H7 (cell line): ENCODE measurements at places on chromosomes 11 and 22.

DNA sequence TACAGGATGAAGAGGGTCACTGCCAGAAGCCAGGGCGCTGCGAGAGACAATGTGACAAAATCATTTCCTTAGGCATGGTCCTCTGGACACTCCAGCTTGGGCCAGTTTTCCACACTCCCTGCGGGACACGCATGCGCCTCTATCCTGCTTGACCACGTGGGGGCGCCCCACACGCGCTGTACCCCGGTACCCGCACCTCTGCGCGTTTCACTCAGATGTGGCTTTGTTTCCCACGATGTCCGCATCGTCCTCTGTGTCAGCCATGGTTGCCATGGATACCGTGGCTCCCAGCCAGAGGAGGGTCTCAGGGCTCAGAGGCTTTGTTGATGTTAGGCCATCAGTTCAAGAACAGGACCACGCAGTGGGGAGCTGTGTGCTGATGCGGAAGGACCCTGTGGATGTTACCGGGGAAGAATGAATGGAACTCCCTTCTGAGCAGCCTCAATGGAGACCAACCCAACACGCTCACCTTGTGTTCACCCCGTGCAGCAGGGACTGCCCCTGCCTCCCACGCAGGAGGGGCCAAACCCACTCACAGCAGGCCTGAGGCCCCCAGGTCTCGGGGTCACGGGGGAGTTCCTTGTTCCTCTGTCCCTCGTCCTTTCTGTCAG lies 101.1 kb upstream of the SLC22A12 start:
- peak; percentile 91 for DNase-seq

DNA sequence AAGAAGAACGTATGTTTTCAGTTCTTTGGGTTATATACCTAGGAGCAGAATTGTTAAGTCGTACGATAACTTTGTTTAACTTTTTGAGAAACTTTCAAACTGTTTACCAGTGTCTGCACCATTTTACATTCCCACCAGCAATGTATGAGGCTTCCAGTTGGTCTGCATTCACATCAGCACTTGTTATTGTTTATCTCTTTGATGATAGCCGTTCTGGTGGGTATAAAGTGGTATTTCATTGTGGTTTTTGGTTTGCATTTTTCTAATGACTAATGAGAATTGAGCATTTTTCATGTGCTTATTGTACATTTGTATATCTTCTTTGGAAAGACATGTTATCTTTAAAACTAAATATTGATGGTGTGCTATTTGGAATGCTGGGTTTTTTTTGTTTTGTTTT lies 59.8 kb downstream of the KDM2A start:
- DNase-seq, result no peak

GRCh38 chr11:65560555-65561418 lies 2.6 kb upstream of the LTBP3 start:
- peak; percentile 89 for DNase-seq

DNA sequence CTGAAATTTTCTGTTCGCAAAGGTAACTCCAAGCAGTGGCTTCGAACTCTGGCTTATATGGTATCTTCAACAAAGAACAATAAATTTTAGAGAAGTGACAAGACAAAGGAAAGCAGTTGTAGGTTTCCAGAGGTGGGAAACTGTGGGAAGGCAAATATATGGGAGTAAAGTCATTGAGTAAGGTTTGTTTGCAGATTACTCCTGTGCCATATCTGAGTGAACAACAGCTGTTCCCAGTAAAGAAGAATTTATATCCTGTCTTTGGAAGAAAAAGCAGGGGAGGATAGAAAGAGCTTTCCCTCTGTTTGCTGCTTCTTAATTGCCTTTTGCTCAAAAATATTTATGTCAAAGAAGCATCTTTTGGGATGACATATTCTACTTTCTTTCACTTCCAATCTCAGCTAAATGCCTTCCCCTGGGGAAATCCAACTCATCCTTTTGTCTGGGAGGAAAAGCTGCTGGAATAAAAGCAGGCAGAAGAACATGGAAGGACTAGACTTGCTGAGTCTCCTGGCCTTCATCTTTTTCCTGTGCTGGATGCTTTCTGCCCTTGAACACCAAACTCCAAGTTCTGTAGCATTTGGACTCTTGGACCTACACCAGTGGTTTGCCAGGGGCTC lies 10.4 kb upstream of the RCN1 start:
- DNase-seq, result no peak

DNA sequence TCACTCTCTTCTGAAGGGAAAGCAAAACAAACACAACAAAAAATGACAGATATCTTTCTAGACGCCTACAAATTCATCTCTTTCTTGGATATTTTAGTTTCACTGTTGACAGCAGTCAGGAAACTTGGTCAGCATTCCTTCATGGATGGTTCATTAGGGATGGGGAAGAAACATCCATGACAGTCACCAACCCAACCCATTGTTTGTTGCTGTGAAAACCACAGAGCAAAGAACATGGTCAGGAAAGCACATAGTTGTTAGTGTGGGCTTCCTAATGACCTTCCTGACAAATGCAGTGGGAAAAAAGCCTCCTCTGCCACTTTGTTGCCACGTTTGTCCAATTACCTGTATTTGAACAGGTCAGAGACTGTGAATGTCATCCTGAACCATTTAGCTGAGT lies 139.8 kb upstream of the SNX19 start:
- no peak for DNase-seq

- DNase-seq, result no peak
These were observed 65.1 kb upstream of the PPARA start for GRCh38 chr22:46084943-46085827.

DNA sequence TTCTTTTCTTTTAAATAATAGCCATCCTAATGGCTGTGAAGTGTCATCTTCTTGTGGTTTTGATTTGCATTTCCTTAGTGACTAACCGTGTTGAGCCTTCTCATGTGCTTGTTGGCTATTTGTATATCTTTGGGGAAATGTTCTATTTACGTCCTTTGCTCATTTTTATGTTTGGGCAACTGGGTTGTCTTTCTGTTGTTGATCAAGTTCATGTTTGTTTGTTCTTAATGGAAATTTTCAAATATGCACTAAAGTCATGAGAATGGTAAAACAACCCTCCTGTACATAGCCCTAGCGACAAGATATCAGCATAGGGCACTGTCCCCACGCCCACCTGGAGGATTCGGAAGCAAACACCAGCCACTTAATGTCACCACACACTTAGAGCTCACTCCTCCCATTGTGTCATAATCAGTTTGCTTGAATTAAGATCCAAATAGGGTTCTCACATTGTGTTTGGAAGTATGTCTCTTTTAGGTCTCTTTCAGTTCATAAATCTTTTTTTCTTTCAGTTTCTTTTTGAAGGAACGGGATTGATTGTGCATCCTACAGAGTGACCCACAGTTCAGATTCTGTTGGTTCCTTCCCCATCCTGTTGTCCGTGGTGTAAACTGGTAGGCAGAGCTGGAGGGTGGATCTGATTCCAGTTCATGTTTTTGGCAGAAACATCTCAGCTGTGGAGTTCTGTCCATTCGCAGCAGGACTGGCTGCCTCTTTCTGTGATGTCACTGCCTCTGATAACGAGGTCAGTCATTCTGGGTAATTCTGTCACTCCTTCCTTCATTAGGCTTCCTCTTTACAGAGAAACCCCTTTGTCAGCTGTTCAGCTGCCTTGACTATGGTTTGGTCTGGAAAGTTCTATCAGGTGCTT lies 26.4 kb upstream of the ADORA2A start:
- peak; percentile 9 for DNase-seq

DNA sequence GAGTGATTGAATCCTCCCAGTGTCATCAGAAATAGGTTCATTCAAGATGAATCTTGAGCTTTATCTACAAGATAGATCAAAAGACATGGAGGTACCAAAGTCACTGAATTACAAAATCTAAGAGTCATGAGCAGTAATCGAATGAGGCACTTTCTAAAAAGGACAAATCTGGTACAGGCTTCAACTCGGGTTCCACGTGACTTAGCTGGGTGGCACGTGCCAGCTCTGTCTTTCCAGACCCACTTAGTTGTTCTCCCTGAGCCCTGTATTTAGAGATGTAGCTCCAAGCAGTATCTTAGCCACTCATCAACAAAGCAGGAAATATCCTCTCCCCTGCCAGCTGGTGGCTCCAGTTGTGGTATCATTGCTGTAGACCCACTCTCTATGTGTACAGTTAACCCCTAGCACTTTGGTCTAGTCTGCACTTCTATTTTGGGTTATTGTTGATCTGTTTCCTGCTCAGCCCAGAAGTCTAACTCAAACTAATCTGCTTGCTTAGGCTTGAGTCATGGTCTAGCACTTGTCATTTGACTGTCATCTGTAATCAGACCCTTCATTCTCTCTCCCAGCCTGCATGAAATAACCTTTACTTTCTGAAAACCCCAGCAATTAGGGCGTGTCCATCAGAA lies 528.7 kb downstream of the ETS1 start:
- no peak for DNase-seq

GRCh38 chr11:19444231-19444630 lies 203.5 kb upstream of the E2F8 start:
- no peak for DNase-seq

- peak; percentile 63 for DNase-seq
These were observed 41.5 kb downstream of the TRMU start for GRCh38 chr22:46376908-46377524.

DNA sequence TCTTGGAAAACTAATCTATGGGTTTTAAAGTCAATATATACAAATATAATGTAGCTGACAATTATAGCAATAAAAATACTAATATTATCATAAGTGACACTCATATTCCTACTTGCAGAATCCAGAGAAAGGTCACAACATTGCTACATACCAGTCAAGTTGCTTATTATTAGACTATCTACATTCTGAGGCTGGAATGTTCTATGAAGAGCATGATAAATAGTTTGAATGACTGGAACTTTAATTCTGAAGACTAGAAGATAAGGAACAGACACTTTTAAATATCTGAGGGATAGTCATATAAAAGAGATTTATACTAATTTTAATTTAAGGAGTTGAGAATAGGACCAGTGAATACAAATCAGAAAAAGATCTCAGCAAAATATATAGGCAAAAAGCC lies 146.0 kb downstream of the GUCY1A2 start:
- no peak for DNase-seq

DNA sequence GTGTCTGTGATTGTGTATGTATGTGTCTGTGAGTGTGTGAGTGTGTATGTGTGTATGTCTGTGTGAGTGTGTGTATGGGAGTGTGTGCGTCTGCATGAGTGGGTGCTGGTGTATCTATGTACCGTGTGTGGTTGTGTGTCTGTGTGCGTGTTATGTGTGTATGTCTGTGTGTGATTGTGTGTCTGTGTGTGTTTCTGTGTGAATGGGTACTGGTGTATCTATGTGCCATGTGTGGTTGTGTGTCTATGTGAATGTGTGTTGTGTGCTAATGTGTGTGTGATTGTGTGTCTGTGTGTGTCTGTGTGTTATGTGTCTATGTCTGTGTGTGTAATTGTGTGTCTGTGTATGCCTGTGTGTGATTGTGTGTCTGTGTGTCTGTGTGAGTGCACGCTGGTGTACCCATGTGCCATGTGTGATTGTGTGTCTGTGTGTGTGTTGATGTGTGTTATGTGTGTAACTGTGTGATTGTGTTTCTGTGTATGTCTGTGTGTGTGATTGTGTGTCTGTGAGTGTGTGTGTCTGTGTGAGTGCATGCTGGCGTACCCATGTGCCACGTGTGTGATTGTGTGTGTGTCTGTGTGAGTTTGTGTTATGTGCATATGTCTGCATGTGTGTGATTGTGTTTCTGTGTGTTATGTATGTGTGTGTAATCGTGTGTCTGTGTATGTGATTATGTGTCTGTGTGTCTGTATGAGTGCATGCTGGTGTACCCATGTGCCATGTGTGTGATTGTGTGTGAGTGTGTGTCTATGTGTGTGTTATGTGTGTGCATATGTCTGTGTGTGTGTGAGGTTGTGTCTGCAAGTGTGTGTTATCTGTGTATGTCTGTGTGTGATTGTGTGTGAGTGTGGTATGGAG lies 6.8 kb upstream of the CACNA1I start:
- DNase-seq, result no peak

- DNase-seq, result no peak
These were observed 50.1 kb downstream of the ACER3 start for GRCh38 chr11:76910620-76911414.

- DNase-seq, result peak; percentile 26
These were observed 3.1 kb downstream of the PAX6 start for GRCh38 chr11:31807799-31808667.

GRCh38 chr22:33909075-33909458 lies 11.2 kb downstream of the LARGE1 start:
- DNase-seq, result no peak

GRCh38 chr11:72743321-72744221 lies 8.6 kb downstream of the ARAP1 start:
- no peak for DNase-seq

DNA sequence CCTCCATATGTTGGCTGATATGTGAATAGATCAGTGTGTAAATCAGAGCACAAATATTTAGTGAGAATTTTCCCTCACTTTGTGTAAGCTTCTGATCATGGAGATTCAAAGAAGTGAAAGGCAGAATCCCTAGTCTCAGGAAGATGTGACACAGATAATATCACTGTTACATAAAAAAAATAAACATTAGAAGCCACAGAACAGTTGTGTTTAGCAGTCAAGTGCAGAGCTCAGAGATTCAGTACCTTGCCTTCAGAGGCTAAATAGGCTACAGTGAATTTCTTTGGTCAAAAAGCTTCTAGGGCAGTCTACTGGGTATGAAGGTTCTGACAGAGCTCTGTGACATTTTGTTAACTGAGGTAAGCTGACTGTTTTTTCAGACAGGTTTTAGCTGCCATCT lies 591.5 kb downstream of the METTL15 start:
- DNase-seq, result no peak

GRCh38 chr11:46678741-46679130 lies 21.7 kb downstream of the ARHGAP1 start:
- DNase-seq, result no peak

- no peak for DNase-seq
These were observed 3.1 kb upstream of the GSC2 start for GRCh38 chr22:19152942-19153883.

- no peak for DNase-seq
These were observed 7.2 kb downstream of the COA4 start for GRCh38 chr11:73869332-73869949.

GRCh38 chr22:26559961-26560575 lies 29.9 kb downstream of the TPST2 start:
- no peak for DNase-seq

DNA sequence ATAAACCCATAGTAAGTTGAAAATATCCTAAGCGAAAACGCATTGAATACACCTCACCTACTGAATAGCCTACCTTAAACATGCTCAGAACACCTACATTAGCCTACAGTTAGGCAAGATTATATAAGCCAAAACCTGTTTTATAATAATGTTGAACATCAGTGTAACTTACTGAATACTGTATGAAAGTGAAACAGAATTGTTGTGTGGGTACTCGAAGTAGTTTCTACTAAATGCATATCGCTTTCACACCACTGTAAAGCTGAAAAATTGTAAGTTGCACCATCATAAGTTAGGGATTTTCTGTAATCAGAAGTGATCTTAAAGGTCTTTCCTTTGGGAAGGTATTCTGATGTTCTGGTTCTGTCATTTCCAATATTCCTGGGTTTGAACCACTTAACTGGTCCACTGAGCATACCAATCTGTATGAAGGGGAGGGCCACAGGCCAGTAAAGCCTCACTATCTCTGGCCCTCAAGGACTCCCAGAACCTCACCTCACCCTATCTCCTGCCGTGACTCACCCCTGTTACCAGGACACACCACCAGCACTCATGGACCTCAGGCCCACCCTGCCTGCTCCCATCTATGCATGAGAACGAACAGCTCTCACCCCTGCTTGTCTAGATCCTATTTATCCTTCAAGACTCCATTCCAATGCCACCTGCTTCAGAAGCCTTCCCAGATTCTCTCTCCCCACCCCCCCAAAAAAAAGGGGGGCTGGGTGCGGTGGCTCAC lies 70.0 kb downstream of the NAT10 start:
- DNase-seq, result no peak
